ENCODE measurements at places on chromosomes 4 and X. TPM values are rescaled to one million over a fixed set of nuclear protein-coding genes. Genes with fewer than 3 reads are reported as not detected.

The PNMA6F gene
- not detected for total RNA-seq

The PDCL2 gene
- total RNA-seq = not detected

The RTL9 gene
- 1.2 TPM for total RNA-seq

The CYSLTR1 gene
- 5.2 TPM for total RNA-seq

The AWAT2 gene
- total RNA-seq = not detected

The AADAT gene
- total RNA-seq = 14.8 TPM

The IRAK1 gene
- 22.9 TPM for total RNA-seq

The ITIH6 gene
- total RNA-seq = 0.11 TPM

The SHOX gene
- 7.3 TPM for total RNA-seq

The CTAG1B gene
- total RNA-seq = not detected

The CHIC1 gene
- total RNA-seq = 21.9 TPM

The MAGEB10 gene
- total RNA-seq = not detected

The BRCC3 gene
- total RNA-seq = 18.5 TPM

The PF4V1 gene
- not detected for total RNA-seq

The FDCSP gene
- not detected for total RNA-seq

The TECRL gene
- 1.2 TPM for total RNA-seq

The TREX2 gene
- 0.27 TPM for total RNA-seq

The RNF128 gene
- total RNA-seq = 0.38 TPM

The BANK1 gene
- total RNA-seq = 0.77 TPM

The CPLX1 gene
- 9.2 TPM for total RNA-seq

The P2RY10 gene
- total RNA-seq = 0.22 TPM

The S100G gene
- not detected for total RNA-seq

The SSX2B gene
- not detected for total RNA-seq

The FOXR2 gene
- total RNA-seq = not detected

The SPANXB1 gene
- total RNA-seq = not detected

The CCDC160 gene
- total RNA-seq = 2.2 TPM

The CXCL10 gene
- total RNA-seq = 1.4 TPM

The MAGEA6 gene
- not detected for total RNA-seq

The CENPU gene
- 18.6 TPM for total RNA-seq

The CSAG1 gene
- total RNA-seq = not detected
